ENCODE measurements at places on chromosomes 1 and 21.

DNA sequence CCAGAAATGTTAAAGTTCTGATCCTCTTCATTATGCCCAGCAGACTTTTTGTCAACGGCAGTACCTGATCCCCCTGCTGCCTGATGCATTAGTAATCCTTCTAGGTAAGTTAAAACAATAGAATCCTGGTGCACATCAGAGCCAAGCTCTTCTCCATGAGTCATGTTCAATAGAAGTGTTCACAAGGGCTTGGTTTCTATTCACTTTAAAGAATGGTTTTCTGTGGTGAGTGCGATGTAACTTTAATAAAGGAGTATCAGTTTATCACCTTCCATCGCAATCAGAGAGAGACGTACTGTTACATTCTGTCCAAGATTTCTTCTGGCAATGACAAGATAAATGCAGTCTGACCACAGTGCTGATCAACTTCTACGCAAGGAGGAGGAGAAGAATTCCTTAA is 96.8 kb downstream of the NRIP1 start:
- no peak for DNase-seq

GRCh38 chr1:31880957-31881687 is 57.0 kb downstream of the PTP4A2 start:
- no peak for DNase-seq

DNA sequence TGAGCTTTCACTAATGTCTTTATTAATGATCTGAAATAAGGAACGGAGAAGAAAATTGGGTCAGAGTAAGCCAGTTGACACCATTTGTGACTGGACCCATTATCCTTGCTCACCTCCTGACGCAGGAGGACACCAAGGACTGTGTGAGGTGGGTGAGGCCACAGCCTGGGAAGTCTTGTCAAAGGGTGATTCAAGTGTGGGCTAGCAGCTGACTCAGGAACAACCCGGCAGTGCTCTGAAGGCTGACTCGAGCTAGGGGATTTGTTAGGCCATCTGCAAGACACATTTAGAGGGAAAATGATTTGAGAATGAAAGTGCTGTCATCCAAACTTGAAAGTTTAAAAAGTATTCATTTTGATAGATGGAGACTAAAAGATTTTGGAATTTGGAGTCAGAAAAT is 21.2 kb downstream of the PRRX1 start:
- no peak for DNase-seq

DNA sequence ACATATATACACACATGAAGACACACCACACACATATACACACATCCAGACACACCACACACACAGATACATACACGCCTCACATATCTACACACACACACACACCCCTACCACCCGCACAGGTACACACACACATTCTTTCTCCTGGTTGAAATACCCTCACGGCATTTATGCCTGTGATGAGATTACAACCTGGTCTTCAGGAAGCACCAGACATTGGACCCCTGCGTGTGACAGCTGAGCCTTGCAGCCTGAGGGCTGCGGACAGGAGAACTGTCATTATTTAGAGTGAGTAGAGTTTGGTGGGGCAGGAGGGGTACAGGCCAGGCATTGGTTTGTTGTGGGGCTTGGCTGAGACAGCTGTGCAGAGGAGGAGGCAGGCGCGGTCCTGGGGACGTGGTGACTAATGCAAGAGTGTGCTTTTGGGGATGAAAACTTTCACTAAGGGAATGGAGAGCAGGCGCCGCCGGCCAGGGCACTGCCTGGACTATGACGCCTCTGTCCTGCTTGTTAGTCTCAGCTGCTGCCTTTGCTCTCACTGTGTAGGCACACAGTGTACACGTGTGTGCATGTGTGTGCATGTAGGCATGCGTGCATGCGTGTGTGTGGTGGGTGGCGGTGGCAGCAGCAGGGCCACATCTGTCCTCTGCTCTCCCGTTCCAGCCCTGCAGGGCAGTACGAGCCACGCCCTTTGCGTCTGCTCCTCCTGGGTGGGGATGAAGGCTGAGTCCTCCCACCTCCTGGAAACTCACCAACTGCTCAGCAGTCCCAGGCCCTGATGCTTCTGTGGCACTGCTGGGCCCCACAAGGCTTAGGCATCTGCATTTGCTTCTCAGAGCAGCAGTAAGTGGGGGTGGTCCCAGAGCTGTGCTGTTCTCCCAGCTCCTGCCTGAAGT is 57.6 kb downstream of the SPSB1 start:
- DNase-seq = no peak

DNA sequence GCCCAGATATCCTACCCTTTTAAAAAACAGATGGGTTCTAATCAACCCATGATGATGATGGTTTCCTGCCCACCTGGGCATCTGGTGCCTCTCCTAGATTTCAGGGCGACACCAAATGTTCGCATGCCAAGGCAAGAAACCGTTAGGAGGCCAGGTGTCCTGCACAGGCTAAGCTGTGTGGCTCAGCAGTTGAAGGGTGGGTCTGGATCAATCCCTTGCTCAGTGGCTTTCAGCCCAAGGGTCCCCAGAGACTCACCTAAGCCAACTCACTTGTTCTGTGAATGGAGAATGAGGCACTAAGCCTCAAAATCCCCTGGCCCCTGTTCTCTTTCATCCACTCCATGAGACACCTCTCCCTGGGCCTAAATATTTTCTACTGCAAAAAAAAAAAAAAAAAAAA is 169.1 kb upstream of the EDN2 start:
- DNase-seq = no peak

GRCh38 chr1:231976231-231976630 is 349.6 kb downstream of the DISC1 start:
- no peak for DNase-seq

DNA sequence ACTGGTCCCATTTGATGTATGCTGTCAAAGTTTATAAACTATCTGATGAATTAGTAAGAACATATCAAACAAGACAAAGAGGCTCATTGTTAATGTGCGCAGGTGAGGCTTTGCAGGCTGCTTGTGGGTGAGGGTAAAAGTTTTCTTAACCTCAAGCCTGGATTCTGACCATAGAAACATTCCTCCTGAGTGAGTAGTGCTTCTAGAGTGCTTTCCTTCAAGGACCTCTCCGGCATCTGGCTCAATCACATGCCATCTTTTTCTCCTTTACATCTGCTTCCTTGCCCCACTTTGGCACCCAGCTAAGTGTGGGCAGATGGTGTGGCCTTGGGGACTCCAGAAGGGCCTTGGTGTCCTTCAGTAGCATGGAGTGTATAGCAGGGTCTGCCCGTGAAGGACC is 104.0 kb downstream of the ROR1 start:
- DNase-seq = no peak

- no peak for DNase-seq
Observed at GRCh38 chr1:217109928-217110327, 386.7 kb upstream of the ESRRG start.

DNA sequence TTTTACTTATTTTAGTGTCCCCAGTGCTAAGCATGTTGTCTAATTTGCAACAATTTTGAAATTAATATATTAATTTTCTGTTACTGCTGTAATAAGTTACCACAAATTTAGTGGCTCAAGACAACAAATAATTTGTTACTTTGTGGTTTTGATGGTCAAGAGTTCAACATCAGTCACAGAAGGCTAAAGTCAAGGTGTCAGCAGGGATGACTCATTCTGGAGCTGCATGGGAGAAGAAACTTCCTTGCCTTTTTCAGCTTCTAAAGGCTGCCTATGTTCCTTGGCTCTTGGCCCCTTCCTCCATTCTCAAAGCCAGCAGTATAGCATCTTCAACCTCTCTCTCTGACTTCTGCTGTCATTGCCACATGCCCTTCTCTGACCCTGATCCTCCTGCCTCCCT is 271.8 kb downstream of the HLX start:
- DNase-seq = no peak

- DNase-seq = no peak
Observed at GRCh38 chr1:226404904-226405222, 3.0 kb downstream of the PARP1 start.

- DNase-seq = no peak
Observed at GRCh38 chr1:12078938-12079861, 16.1 kb downstream of the TNFRSF8 start.

DNA sequence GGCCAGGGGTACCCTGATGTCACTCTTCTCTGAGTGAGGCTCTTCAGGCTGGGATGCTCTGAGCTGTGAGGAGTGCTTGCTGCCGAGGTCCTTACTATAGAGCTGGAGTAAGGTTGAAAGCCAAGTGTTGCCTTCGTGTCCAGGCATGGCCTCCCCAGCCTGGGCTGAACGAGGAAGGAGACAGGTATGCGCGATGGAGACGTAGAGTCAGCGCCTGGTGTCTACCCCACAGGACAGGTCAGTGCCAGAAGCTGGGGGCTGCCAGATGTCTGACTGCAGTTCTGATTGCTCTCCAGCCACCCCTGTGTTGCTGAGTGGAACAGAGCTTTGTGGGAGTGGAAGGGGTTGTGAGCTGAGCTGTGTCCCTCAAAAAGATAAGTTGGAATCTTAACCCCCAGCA is 135.8 kb upstream of the AJAP1 start:
- no peak for DNase-seq

DNA sequence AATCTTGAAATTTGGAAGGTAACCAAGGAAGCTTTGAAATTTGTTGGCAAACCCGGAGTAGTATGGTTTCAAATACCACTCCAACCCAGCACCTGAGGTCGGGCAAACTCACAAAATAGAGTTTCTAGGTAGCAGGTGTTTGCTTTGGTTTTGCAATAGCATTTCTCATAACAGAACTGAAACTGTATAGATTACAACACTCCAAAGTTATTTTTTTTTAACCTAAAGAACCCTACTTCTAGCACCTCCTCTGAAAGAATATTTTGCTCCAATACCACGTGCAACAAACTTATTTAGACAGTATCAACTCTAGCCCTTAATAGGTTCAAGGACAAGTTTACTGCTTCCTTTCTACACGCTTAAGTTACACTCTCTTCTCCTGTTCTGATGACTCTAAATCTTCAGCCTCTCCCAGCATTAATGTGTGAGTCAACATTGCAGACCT is 178.5 kb upstream of the FMN2 start:
- no peak for DNase-seq

GRCh38 chr1:110215621-110216515 is 5.8 kb downstream of the KCNC4 start:
- no peak for DNase-seq

- DNase-seq = no peak
Observed at GRCh38 chr1:200699871-200700270, 30.2 kb upstream of the DDX59 start.

DNA sequence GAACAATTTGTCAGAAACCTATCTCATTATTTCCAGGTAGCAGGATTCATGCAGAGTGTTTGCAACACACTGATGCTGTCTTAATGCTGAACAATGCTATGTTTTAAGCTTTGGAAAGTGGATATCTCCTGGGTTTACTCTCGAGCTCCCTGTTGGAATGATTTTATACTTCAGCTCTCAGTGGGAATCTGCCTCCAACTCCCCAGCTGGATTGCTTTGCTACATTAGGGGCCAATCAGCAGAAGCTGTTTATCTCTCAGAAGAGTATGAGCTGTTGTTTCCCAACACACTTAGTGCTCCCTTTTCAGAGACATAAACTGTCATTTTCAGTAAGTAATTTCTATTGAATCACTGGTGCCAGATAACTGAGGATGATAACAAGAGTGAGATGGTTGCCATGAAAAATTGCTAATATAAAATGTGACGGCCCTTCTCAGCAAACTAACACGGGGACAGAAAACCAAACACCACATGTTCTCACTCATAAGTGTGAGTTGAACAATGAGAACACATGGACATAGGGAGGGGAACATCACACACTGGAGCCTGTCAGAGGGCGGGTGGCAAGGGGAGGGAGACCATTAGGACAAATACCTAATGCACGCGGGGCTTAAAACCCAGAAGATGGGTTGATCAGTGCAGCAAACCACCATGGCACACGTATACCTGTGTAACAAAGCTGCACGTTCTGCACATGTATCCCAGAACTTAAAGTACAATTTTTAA is 265.9 kb upstream of the RUNX1 start:
- no peak for DNase-seq

DNA sequence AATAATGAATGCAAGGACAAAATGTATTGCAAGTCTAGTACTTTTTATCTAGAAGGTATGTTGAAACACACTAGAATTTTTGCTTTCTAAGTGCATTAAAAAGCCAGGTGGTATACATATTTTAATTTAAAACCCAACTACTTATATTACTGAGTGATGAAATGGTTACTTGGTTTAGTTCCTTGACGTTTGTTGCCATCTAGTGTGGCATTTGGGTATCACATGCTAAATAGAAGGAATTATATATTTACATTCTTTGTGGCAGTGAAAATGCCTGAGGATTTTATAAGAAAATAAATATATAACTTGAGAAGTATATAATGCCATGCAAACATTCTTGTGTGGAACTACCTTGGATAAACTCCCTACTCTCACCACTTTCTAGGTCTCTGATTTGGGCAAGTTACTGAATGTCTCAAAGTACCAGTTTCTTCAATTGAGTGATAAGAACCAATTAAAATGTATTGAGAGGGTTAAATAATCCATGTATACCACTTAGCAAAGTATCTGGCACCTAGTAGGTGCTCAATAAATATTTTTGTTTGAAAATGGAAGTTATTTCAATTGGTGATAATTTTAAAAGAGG is 69.6 kb downstream of the SDCCAG8 start:
- peak; percentile 7 for DNase-seq

- DNase-seq = no peak
Observed at GRCh38 chr1:45375104-45376090, 35.2 kb upstream of the MUTYH start.

DNA sequence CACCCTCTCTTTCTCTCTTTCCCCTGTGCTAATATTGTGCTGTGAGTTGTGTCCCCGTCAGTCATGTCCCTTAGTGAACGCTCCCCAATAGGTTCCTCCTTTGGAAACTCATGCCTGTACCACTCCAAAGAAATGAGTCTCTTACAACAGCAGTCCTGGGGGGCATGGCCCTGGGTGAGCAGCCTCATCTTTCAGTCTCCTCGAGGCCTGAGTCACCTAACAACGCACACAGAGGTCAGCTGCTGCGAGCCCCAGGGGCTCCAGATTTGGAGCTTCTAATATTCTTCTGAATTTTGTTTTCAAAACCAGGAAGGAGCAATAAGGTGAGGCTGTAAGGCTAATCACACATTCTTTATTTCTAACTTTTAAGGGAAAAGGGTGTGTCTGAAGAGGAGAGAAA is 30.5 kb upstream of the ZBTB8A start:
- no peak for DNase-seq

- DNase-seq = no peak
Observed at GRCh38 chr1:97143236-97143882, 421.8 kb downstream of the PTBP2 start.

DNA sequence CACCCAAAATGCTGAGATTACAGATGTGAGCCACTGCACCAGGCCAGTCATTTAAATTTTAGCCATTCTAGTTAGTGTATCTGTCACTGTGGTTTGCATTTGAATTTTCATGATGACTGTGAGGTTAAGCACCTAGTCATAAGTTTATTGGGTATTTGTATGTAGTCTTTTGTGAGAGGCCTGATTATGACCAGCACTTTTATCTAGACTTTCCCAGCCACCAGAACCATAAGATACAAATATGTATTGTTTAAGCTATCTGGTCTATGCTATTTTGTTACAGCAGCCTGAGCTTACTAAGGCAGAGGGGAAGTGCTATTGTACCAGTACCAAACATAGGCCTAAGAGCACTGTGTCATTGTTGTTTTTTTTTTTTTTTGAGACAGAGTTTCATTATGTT is 19.9 kb upstream of the DNAJC6 start:
- DNase-seq = no peak

GRCh38 chr1:1021920-1022259 is 2.0 kb downstream of the AGRN start:
- no peak for DNase-seq

- no peak for DNase-seq
Observed at GRCh38 chr1:27152004-27152828, 2.7 kb downstream of the SLC9A1 start.

- DNase-seq = no peak
Observed at GRCh38 chr1:60563777-60564535, 490.4 kb upstream of the C1orf87 start.

All from NCI-H1417 treated with DMSO at 0.1 percent for 48 hours (cell line).